ENCODE measurements at places on chromosomes 13 and 19.

DNA sequence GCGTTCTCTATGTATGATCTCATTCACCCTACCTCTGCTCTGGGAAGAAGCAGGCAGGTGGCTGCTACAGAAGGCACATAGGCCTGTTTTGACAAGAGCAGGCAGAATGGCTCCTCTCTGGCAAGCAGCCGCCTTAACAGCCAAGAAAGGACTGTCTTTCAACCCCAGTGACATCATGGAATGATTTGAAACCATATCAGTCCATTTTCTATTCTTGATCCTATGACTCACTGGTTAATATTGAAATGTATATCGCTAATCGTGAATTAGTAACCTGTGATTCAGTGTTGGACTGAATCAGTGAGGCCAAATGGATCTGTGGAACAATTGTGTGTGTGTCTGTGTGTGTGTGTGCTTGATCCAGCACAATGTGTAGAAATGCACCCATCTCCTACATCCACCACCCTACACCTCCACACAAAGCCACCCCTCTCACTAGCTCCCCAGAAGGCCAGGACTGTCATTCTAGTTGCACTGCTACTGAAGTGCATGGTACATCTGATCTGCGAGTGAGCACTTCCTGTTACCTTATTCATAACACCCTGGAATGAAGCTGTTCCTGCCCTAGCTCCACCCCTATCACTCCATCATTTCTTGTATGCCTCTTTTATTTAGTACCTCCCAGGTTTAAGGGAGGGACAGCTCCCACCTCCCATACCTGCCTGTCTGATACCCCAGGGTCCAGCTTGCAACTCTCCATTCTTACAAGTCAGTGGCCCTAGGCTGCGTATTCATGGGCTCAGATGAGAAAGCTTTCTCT, 460.0 kb downstream of the FOXO1 start:
- DNase-seq: peak; percentile 68

DNA sequence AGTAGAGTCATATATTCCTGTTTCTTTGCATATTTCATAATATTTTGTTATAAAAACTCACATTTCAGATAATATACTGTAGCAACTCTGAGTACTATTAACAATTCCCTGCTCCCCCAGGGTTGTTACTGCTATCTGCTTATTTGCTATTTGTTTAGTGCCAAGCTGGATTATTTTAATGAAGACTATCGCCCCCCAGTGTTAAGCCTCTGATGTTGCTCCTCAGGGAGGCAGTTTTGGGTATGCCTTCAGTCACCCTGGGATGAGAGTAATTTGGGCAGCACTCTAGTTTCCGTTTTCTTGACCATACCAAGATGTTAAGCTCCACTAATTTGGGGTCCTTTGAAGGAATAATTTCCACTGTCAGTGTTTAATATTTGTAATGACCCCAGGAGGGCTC, 46.0 kb downstream of the MICU2 start:
- peak; percentile 29 for DNase-seq

GRCh38 chr19:46524308-46524707, 28.6 kb upstream of the PNMA8B start:
- no peak for DNase-seq

GRCh38 chr19:50838239-50838638, 4.9 kb upstream of the KLK15 start:
- peak; percentile 7 for DNase-seq

DNA sequence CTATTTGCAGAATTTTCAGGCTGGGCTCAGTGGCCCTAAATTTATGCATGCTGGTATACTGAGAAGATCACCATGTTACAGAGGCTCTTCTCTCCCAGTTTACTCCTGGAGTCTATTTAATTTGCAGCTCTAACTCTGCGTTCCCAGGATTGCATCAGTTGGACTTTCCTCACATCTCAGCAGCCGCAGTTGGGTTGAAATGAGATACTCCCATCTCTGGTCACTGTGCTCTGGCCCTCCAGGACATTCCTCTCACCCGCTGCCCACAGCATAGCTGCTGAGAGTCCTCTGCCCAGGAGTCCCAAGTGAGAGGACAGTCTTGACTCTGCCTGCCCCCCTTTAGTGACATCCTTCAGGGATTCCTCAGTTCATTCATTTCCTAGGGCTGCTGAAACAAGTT, 150.9 kb downstream of the LACC1 start:
- DNase-seq: no peak

DNA sequence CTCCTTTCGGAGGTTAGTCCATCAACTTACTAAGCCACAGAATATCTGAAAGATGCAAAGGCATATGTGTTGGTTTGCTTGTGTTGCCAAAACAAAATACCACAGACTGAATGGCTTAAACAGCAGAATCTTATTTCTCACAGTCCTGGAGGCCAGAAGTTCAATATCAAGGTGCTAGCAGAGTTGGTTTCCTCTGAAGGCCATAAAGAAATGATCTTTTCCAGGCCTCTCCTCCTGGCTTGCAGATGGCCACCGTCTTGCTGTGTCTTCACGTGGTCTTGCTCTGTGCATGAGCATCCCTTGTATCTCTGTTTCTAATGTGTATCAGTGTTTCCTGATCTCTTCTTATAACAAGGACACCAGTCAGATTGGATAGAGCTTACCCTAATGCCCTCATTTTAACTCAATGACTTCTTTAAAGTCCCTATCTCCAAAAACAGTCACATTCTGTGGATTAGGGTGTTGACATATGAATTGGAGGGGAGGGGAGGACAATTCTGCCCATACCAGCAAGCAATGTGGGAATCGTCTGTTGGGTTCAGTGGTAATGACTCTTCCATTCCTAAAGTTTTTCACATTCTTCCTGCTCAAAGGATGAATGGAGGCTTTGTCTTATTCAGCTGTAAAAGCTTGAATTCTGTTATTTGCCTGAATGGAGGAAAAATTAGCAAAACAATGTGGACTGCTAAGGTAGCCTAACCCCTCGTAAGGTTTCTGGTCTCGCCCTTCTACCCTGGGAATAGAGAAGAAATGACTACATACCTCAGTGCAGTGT, 715.7 kb downstream of the DIAPH3 start:
- peak; percentile 40 for DNase-seq

DNA sequence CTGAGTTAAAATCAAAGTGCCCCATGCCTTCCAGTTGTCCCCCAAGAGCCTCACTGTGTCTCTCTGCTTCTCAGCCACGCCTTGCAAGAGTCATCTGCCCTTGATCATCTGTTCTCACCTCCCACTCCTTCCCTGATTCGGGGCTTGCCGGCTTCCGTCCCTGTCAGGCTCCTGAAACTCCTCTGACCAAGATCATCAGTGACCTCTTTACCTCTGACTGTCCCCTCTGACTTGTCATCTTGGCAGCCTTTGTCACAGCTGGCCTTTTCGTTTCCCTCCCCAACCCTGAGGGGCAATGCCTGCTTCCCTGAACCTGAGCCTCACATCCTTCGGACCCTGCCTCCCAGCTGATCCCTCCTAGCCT, 66.3 kb downstream of the MAP4K1 start:
- DNase-seq: no peak

GRCh38 chr19:52584736-52585440, 14.8 kb downstream of the ZNF701 start:
- no peak for DNase-seq

- DNase-seq: no peak
Measured at GRCh38 chr19:1451916-1452801, 2.2 kb downstream of the APC2 start.

GRCh38 chr13:73618275-73618865, 515.8 kb downstream of the KLF12 start:
- DNase-seq: no peak

GRCh38 chr19:7699417-7700401, 2.2 kb downstream of the FCER2 start:
- DNase-seq: no peak

DNA sequence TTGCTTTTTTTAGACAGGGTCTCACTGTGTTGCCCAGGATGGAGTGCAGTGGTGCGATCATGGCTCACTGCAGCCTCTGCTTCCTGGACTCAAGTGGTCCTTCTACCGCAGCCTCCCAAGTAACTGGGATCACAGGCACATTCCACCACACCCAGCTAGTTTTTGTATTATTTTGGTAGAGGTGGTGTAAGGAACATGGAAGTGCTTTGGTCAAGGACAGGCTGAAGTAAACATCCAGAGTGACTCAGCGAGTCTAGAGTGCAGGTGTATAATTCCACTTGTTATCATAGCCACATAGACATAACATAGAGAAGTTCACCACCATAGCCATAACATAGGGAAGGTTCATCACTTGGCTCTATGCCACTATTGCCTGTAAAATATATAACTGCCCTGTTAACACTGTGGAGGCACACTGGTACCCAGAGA, 98.6 kb downstream of the RBM26 start:
- no peak for DNase-seq

GRCh38 chr13:111864566-111864965, 202.4 kb upstream of the SOX1 start:
- DNase-seq: no peak

DNA sequence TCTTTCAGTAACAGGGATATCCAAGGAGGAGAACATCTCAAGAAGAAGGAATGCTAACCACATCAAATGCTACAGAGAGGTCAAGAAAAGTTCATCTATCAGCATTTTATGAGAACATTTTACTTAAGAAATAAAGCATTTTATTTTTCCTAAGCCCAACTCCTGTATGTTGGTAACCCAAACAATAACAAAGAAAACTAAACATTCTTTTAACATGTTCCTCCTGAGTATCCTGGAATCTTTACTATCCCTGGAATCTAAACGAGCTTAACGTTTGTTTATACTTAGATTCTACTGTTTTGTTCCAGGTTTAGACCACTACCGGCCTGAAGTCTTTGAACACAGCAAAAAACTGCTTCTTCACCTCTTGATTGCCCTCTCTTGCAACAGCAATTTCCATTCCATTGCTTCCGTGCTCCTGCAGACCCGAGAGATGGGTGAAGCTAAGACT, 89.7 kb downstream of the ZAR1L start:
- DNase-seq: peak; percentile 25

DNA sequence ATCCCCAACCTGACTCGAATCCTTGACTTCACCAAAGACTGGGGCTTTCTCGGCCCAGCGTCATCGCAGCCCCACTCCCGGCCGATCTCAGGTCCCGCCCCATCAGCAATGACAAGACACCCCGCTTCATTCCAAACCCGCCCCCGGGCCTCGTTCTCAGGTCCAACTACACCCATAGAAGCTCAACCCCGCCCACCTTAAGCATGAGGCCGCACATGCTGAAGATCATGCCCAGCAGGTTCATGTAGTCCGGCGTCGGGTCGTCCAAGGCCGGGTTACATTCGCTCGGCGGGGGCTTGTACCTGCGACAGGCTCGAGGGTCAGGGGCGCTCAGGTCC, 2.3 kb downstream of the WDR83 start:
- peak; percentile 51 for DNase-seq

GRCh38 chr13:98543378-98544103, 33.4 kb downstream of the STK24 start:
- DNase-seq: no peak

- DNase-seq: no peak
Measured at GRCh38 chr13:73985783-73986182, 148.4 kb downstream of the KLF12 start.

DNA sequence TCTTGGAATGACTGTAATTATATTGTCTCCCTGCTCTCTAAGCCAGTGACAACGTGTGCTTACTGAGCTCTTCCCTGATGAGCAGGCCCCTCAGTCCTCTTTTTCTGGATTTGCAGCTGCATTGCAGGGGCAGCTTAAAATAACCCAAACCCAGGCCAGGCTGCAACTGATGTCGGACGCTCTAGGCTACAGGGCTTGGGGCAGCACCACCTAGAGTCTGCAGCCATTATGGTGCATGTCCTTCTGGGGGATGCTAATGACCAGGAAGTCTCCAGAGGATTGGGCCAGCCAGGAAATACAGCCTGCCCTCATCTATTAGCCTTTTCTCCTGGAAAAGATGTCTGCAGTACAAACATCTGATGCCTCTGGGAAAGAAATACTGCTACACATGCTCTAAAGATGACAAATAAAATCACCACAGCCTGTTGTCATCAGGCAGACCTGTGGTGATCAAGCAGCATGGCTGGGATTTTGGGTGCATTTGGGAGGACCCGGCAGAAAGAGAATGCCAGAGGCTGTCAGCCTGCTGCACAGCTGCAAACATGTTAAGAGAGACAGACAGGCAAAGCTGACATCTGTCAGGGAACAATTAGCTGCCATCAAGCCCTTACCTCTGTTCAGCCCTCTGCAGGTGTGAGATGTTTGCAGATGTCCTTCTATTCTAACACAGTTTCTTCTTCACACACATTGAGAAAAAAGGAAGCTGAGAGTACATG, 51.8 kb downstream of the CCDC70 start:
- no peak for DNase-seq

DNA sequence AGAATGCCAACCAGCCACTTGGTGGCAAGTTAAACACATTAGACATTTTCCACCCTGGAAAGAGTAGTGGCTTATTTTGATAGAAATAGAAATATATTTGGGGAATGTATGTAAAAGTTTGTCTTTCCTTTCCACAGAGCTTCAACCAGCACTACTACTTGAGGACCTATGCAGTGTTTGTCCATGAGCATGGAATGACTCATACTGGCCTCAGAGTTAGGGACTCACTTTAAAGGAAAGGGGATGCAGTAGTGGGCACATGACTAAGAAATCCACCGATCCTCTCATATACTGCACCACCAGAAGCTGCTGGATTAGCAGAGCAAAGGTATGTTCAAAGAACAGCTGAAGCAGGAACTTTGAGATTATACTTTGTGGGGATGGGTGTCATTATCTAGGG, 62.6 kb downstream of the LACC1 start:
- no peak for DNase-seq

DNA sequence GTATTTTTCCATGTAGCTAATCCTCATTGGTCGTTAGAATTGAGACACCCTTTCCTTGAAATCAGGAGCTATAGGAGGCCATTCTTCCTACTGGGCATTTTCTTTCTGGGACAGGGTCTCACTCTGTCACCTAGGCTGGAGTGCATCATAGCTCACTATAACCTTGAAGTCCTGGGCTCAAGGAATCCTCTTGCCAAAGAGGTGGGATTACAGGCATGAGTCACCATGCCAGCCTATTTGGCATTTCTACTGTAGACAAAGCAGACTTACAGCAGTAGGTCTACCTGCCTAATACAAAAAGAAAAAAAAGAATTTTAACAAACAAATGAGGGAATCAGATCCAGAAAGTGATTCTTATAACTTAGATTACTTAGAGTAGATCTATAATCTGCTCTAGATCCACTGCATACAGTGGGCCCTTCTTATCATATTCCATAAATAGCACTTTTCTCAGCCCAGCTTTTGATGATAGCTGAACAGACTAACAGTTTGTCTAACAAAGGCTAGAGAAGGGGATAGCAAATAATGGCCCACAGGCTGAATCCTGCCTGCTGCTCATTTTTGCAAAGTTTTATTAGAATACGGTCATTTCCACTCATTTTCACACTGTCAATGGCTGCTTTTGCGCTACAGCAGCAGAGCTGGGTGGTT, 36.7 kb upstream of the USPL1 start:
- no peak for DNase-seq
